ENCODE measurements at places on chromosomes 6 and 20.
A peak's percentile ranks its signal among the peaks of the same experiment; 100 is the strongest.

DNA sequence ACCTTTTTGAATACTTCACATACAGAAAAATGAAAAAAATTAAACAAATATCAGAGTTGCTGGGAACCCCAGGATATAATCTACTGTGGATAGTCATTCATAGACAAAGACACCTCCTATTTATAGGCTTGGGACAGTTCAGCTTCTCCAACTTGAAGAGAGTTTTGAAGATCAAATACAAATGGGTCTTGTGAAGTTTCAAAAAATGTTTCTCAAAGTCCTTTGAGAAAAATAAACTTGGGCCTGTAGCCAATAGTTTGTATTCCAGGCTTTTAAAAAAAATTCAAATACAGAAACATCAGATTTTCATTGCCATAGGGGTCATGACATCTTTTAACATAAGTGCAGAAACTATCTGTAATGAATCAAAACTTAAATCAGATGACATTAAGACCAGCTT lies 334.8 kb downstream of the LAMA2 start:
- no peak for DNase-seq

GRCh38 chr6:62446647-62447316 lies 160.8 kb upstream of the KHDRBS2 start:
- DNase-seq: no peak

DNA sequence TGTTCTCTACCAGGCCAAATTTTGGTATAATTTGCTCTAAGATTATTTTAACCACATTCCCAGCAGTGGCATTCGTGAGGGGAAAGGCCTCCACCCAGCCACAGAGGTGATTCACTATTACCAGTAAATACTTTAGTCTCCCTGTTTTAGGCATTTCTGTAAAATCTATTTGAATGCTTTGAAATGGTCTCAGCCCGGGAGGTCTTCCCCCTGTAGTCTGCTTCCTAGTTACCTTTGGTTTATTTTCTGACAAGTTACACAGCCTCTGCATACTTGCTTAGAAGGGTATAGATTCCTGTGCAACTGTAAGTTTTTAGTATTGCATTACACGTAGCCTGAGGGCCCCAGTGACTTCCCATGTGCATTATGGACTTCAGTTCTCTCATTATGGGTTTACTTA lies 248.7 kb downstream of the C6orf118 start:
- DNase-seq: no peak

DNA sequence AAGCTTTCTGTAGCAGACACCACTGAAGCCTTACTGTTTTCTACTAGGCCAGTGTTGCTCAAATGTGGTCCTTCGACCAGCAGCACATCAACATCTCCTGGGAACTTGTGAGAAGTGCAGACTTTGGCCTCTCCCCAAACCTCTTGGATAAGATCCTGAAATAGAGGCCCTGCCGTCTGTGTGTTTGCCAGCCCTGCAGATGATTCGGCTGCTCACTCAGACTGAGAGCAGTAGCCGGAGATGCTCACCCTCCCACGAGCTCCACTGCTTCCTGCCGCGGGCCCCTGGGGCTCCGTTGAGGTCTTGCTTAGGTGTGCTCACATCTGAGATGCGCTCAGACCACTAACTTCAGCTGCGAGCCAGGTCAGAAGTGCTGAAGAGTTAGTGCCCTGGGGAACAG lies 129.5 kb upstream of the SSTR4 start:
- no peak for DNase-seq

DNA sequence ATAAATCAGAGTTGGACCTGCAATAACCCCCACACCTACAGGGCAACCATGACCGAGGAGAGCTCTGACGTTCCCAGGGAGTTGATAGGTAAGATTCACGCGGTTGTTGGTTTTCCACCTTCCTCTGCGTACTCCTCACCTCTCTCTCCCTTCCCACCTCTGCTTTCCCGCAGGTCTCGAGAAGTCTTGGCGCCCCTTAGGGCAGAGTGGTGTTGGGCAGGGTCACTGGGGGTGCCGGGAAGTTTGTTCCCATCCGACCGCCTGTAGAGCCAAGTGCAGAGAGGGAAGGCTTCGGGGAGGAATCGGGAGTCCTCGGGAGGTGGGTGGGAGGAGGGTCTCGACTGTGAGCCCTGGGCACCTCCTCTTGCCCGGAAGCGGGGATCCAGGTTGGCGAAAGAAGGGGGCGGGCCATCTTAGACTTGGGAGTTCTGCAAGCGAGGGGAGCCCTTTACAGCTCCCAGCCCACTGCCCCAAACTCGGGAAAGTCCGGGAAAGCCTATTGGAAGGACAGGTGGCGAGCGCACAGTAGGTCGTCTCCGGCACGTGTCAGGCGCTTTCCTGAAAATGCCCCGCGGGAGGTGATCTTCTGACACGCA lies 672 bp downstream of the CARMIL1 start:
- DNase-seq: no peak

- DNase-seq: peak; percentile 73
These were observed 15.8 kb downstream of the CGA start for GRCh38 chr6:87078983-87079616.

DNA sequence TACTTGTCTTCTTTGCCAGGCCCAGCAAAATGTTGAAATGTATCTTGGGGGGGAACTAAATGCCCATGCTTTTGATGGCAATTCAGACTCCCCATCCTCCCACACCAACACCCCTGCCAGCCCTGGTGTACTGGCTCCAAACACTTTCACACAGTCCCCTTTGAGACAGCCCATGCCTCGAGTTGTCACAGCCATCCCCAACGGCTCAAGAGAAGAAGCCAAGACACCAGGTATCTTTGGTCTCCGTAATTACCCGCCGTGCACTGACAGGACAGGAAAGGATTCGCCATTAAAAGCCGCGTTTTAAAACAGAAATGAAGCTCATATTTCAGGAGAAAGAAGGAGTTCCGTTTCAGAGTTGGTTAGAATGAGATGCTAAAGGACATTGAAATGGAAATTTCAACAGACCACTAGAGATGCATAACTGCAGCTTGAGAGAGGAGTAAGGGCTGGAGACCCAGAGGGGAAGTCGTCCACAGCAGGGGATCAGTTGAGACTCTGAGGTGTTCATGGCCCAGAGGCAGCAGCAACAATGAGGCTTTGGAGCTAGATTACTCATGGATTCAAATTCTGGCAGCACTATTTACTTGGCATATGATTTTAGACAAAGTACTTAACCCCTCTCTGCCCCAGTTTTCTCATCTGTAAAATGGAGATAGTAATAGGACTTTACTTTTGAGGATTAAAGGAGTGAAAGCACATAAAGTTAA lies 63.5 kb upstream of the ADGRF1 start:
- no peak for DNase-seq

DNA sequence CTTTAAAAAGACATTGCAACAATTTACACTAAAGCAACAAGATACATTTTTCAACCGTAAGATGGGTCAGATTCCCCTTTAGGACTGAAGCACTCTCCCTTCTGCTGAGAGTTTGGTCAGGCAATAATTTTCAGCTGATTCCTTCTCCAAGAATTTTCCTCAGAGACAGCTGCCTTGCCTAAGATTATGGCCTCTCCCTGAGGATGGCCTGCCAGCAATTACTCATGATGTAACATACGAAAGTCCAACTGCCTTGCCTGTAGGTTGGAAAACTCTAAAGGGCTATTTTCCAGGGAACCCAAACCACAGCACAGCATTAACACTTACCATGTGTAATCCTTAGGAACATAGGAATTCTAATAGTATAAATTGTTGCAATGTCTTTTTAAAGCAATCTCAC lies 229.1 kb upstream of the FLRT3 start:
- no peak for DNase-seq

GRCh38 chr6:126792340-126793085 lies 326.0 kb upstream of the RSPO3 start:
- no peak for DNase-seq

- peak; percentile 80 for DNase-seq
These were observed 226.8 kb upstream of the SGK1 start for GRCh38 chr6:134544737-134545136.

GRCh38 chr6:1070085-1070521 lies 241.8 kb upstream of the FOXQ1 start:
- no peak for DNase-seq

DNA sequence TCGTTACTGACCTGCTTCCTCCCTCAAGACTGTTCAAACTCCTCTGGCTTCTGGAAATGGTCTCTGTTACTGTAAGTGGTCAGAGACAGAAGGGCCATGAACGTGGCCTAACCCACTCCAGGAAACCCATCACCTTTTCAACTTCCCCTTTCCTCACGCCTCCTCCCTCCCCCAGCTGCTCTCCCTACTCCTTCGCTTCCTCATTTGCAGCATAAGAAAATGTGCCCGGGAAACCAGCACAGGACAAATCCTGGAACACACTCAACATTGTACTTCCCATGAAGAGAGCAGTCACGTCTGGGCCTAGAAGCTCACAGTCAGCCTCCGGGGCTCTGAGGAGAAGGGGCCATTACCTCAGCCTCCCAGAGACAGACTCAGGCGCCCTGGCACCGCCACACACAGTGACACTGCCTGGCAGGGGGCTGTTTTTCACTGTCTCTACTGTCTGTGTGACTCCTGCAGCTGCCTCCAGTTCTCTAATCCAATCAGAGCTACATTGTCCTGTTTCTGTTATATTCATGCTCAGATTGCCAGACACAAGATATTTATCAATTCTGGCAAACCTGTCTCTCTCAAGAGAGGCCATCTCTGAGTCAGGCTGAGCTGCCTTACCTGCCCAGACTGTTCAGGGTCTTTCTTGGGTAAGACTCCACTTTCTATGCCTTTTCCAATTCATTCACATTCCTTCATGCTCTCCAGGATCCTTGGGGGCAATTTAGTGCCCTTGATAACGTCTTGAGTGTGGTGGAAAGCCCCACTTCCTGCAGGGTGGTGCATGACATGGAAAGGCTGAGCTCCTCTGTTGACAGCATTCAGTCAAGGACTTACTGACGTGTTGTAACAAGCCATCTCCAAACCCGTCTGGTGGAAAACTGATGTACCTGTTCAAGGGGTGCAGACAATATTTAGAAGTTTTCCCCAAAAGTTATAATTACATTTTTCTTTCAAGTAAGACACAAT lies 242.2 kb downstream of the HIVEP2 start:
- peak; percentile 91 for DNase-seq

DNA sequence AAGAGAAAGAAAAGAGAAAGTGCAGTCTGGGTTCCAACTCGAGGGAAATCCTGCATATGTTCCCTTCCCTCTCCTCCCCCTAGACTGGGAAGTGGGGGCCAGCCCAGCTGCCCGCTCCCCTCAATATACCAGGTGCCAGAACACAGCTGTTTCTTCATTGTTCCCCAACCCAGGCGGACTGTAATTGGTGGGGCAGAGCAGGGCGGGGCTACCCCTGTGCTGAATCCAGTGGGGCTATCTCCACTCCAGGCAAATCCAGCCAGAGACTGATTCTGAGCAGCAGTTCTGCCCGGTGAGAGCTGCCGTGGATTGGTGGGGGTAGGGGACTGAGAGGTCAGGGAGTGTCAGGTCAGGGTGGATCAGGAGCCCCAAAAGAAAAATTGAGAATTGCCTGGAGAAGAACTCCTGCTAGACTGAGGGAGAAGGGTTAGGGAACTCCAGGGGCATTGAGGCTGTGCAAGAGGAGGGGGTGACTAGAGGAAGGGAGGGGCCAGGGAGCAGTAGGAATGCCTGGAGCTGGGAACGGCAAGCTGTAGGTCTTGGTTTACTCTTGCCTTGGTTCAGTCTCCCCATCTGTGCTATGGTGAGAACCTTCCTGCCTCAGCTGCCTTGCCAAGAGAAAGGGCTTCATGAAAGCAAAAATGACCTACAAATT lies at the start of gene MYMX:
TSS of gene MYMX (plus strand) at position 250 of the 655 bp plus-strand sequence. CDS start 546 bp downstream, outside the sequence.
- DNase-seq: peak; percentile 30

DNA sequence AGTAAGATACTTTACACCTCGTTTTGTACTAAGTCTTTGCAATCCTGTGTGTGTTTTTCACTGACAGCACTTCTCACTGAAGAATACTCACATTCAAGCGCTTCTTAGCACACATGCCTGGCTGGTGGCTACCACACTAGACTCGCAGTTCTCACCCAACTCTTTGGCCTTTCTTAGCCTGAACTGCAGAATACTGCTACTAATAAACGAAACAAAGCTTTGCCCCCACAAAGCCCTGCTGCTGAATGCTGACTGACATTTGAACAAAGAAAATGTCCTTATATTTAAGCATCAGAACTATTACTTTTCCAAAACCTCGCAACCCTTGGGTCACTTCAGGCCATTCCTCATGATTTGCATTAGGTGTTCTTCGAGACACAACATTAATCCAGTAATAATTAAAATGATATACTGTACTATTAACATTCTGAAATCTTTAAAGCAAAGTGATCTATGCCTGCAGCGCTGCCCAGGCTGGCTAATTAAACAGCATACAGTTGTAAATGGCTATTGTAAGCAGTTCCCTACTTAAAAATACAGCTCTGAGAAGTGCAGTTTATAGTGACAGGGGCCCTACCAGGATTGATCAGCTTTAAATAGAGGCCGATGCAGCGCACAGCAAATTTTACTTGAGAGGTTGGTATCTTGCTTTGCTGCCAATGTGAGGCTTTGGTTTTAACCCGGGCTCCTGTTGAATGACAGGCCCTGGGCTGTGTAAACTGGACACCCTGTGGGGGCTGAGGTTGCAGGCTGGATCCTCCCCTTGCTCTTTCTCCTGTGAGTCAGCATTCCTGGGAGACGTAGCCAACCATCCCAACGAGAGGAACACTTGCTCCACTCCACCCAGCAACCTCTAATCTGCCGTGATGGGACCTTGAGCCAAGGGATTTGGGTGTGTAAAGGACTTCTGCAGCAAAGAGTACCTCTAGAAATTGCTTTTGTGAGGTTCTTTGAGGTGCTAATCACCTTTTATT lies 899.0 kb downstream of the TFAP2A start:
- DNase-seq: no peak

GRCh38 chr20:4885877-4886276 lies 115.4 kb downstream of the SLC23A2 start:
- DNase-seq: no peak

DNA sequence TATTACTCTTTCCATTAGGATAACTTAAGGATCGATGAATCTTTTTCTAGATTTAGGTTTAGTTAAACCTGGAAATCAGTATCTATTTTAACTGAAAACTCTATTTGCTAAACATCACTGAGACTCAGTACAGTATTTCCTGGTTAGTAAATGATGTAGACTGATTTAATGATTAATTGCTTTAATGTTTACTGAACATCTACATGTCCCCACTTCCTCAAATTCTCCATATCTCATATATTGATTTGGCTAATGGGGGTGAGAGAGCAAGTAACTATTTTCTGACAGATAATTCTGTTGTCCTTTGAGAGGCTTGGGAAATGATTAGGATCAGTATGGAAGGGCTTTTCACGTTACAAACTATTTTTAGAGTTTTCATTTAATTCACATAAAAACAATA lies 10.3 kb downstream of the MKKS start:
- no peak for DNase-seq

DNA sequence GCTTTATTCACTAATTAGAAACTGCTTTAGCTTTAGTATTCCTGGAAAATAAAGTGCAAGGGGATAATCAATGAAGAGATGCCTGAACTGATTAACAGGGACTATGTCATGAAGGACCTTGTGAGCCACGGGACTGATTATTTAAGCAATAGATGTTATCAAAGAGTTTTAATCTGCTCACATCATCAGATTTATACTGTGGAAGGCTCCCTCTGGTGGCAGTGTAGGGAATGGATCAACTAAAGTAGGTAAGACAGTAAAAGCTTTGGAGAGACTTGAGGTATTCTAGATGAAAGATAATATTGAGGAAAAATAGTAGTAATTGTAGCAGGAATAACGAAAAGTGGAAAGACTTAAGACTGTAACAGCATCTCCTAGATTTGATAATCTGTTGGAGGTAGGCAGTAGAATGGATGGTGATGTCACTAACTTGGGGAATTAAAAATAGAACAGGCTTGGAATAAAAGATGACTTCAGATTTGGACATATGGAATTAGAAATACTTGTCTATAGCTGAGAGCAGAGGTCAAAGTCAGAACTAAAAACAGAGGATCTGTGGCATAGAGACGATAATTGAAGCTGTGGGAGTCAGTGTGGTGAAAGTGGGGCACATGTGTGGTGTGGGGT lies 80.3 kb upstream of the HTR1E start:
- peak; percentile 42 for DNase-seq

GRCh38 chr20:1816384-1817381 lies 78.5 kb upstream of the SIRPA start:
- DNase-seq: no peak

Measured in suppressor macrophage treated with lipopolysaccharide for 1 hour (primary cell).